Fibroblast of skin of left quadriceps (primary cell): ENCODE measurements at places on chromosomes 12 and 14.

GRCh38 chr14:50038398-50039119 lies 77.8 kb downstream of the VCPKMT start:
- DNase-seq = peak; percentile 90

GRCh38 chr14:54756656-54757392 lies 145.8 kb downstream of the GCH1 start:
- no peak for DNase-seq

GRCh38 chr14:32898876-32899275 lies 39.8 kb upstream of the NPAS3 start:
- no peak for DNase-seq

- DNase-seq = peak; percentile 81
Measured at GRCh38 chr12:85036234-85036707, at the start of the genes LRRIQ1 and TSPAN19. TSS of gene LRRIQ1 (plus strand) at chr12:85036351. CDS start at chr12:85038177, 1,826 bp downstream. TSS of gene TSPAN19 (minus strand) at chr12:85036277. CDS start at chr12:85029946, 6,331 bp downstream.

GRCh38 chr12:74890237-74890599 lies 319.4 kb downstream of the KCNC2 start:
- peak; percentile 80 for DNase-seq

DNA sequence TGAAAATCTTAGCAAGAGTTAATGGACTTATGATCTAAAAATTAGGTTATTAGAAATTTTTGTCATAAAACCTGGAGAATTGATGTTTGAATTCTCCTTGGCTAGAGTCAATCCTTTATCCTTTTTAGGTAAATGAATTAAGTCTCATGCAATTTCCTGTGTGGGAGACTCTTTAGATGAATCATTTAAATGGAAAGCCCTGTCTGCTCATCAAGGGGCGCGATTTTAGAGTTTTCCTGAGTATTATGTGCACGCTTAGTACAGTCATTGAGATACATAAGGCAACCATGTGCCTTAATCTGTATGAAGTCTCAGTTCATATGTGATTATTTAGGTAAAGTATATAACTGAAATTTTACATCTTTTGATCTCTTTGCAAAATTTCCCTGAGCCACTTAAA lies 974.7 kb downstream of the NRXN3 start:
- DNase-seq = no peak

DNA sequence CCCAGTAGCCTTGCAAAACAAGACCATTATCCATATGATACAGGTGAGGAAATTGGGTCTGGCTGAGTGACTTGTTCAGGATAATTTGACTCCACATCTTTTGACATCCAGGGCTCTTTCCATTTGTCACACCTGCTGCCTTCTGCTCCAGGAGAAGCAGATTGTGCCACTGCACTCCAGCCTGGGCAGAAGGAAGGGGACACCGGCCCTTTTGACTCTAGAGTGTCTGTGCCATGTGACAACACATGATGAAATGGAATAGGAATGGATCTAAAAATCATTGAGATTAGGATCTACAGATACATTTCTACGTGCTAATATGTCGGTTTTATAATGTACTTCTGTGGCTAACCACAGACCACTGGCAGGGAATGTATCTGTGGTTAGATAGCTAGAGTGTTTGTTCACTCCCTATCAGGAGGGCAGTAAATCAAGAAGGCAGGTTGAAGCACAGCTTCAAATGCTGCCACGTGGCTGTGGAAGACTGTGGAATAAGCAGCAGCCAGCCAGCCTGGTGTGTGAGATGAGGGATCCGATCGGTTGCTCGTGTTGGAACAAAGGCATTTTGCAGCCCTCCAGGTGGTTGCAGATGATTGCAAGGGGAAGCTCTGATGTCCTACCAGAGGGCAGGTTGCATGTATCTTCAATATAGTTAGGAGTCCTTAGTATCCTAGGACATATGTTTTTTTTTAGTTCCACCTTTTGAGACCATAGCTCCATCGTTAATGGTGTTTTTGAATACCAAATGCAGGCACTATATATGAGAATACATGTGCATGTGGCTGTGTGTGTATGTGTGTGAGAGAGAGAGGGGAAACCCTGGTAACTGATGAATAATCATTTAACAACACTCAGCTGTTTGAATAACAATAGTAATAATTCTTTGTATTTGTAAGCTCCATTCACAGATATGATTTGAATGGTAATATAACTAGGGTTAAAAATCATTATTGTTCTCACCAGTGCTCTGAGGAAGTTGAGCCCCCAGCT lies 28.6 kb downstream of the EML1 start:
- DNase-seq = peak; percentile 92

GRCh38 chr14:99539491-99539890 lies 58.3 kb downstream of the CCNK start:
- DNase-seq = no peak

DNA sequence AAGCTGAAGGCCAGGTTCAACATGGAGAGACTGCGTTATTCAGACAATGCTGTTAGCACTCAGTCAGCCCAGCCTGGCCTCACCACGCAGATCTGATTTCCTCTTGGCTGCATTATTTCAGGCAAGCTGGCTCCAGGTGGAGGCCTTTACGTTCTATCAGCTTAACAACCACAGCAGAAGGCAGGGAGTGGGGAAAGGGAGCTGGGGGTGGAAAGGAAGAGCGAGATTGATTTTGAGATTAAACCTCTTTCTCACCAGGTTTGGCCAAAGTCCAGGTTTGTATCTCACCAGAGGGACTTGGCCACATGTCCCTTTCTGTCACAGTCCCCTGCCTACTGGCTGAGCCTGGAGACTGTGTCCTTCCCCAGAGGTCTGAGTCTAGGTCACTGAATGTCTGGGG lies 543.7 kb upstream of the TMEM132C start:
- no peak for DNase-seq
